ENCODE measurements at places on chromosomes 16 and 17.

DNA sequence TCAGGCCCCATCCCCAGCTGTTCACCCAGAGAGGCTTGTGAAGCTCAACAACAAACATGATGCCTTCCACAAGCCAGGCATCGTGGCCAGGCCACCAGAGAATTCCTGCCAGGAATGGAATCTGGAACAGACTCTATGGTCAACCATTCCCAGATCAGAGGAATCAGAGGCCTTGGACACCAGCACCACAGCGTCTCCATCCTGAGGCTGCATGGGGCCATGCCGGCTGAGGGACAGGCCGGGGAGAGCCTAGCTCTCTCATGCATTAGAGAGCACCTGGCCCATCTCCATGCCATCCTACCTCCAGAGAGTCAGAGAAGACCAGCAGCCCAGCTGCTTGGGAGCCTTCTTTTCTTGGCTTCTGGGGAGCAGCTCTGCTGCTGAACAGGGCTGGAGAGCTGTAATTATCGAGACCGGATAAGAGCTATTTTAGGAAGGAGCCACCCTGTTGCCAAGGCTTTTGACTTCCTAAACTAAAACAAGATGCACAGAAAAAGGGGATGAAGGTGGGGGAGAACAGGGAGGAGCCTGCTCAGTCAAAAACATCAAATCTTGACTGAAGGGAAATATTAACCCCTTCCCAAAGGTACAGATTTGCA lies 24.5 kb upstream of the MTMR4 start:
- no peak for DNase-seq

GRCh38 chr16:75068085-75069031 lies 48.2 kb downstream of the LDHD start:
- no peak for DNase-seq

DNA sequence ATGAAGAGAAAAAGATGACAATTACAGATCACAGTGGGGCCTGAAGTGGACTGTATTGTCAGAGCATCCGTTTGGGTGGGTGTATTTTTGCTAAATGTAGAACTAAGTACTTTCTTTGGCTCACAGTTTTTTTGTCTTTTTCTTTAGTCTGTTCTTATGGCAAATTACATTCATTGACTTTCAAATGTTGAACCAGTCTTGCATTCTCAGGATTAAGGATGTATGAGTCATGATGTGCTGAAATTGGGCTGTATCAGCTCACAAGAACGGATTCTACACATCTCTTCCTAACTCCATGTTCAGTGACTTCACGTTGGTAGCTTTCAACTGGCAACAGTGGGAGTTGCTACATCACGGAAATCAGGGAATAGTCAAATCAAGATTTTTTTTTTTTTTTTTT lies 66.5 kb downstream of the TEX2 start:
- no peak for DNase-seq

- DNase-seq = peak; percentile 65
Measured at GRCh38 chr17:67624886-67625656, 92.7 kb upstream of the NOL11 start.

DNA sequence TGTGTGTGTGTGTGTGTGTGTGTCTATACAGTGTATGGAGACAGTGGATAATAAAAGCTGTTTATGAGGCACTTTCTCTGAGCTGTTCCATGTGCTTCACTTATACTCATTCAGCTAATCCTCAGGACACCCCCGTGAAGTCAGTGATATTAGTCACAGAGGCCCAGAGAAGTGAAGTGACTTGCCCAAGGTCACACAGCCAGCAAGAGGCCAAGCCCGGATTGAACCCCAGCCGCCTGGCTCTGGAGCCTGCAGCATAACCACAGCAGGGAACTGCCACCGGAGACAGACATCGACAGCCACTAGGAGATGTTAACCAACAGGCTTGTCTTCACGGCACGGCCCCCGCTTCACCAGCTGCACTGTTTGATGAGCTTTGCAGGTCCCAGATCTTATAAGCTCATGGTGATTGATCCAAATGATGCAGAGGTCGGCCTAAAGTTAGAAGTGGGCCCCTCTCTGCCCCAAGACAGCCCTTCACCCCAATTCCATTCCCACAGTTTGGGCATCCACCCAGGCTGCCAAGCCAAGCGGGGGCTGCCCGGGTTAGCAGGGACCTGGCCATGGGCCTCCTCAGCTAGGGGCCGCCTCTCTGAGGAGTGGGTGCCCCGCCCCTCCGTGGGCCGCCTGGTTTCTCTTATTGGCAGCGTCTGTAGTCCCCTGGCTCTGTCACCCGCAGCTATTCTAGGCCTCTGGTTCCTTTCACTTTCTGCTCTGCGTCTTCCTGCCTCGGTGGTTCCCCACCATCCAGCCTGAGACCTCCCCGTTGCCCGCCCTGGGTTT lies 30.9 kb downstream of the SOCS1 start:
- no peak for DNase-seq

GRCh38 chr16:82629441-82630027 lies 2.8 kb downstream of the CDH13 start:
- DNase-seq = no peak

DNA sequence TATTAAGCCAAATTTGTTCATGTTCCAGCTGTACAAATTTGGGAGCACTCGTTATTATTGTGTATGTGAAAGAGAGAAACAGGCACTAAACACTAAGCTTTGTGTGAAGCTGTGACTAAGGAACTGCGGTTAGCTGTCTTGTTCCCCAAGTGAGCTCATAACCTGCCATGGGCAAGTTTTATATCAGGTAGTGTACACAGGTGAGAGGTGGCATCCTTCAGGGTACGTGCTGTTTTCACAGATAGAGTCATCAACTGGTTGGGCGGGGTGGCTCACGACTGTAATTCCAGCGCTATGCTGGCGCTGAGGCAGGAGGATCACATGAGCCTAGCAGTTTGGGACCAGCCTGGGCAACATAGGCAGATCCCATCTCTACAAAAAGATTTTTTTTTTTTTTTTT lies 2.8 kb downstream of the DNAJA3 start:
- DNase-seq = no peak

- no peak for DNase-seq
Measured at GRCh38 chr17:12853921-12854320, 64.6 kb downstream of the ARHGAP44 start.

DNA sequence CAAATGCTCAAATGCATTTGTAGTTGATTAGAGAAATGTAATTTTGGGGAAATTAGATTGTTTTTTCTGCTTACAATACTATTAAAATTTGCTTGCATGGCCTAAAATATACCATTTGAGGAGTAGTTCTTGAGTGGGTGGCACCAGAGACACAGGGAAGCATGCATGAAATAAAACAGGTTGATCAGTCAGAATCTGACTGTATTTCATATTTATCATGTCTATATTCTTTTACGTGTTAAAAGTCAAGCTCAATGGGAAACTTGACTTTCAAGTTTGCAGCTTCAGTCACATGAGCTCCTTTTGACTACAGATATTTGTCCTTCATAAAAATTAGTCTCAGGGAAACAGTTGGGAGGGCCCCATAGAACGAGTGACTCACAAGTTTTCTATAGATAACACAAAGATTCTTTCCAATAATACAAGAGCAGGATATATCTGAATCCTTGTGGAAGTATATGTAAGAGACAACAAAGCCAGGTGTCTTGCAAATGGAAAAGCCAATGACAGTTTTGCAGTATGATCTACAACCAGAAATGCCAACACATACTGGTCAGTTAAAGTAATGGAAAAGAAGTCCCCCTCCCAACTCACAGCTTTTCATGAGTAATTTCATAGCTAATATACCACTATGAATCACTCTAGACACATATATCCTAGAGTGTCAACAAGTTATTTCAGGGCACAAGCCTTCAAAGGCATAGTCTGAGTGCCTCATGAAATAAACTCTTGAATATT lies 42.2 kb upstream of the CORO6 start:
- no peak for DNase-seq

- no peak for DNase-seq
Measured at GRCh38 chr17:15886804-15887203, 58.1 kb upstream of the ADORA2B start.

GRCh38 chr17:42421136-42421506 lies 1.9 kb downstream of the CAVIN1 start:
- no peak for DNase-seq

DNA sequence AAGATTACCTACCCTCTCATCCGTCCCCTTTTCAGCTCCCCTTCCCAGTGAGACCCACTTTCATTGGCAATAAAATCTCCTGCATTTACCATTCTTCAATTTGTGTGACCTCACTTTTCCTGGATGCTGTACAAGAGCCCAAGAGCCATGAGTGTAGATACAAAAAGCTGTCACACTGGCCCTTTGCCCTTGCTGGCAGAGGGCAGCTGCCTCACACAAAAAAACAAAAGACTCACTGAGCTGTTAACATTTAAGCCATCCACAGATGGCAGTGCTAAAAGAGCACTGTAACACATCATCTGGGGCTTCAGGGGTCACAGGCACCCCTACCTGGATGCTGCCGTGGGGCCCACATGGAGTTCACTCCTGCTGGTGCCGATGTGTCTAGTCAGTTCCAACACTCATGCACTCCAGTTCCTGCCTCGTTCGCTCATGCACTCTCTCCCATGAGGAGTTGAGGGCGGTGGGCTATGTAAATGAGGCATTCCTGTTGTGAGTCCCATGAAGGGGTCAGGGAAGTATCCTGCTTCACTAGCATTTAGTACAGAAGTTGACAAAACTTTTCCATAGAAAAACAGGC lies 123.1 kb downstream of the CA10 start:
- DNase-seq = no peak

GRCh38 chr17:31488264-31488981 lies 96.9 kb downstream of the RAB11FIP4 start:
- DNase-seq = peak; percentile 25

- no peak for DNase-seq
Measured at GRCh38 chr16:4917117-4917516, 19.8 kb downstream of the PPL start.

- no peak for DNase-seq
Measured at GRCh38 chr16:73405851-73406250, 357.9 kb upstream of the ZFHX3 start.

DNA sequence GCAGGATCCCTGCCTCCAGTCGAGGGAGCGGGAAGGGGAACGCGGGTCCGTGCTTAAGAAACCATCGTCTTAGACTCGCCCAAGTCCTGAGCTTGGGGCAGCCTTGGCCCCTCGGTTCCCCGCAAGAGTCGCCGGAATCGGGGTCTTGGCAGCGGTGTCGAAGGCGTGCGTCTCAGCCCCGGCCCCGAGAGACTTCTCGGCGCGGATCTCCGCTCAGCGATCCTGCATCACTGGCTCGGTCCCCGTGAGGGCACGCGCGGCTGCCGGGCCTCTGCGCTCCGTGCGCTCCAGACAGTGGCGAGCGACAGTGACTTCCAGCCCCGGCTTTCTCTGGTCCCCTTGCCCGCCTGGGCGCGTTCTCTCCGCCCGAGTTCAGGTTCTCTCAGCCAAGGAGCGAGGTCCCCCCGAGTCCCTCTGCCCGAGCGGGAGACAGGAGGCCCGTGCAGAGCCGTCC lies 380 bp downstream of the HS3ST3A1 start:
- no peak for DNase-seq

GRCh38 chr16:10069374-10069773 lies 112.9 kb downstream of the GRIN2A start:
- DNase-seq = no peak

- DNase-seq = no peak
Measured at GRCh38 chr16:85592700-85593493, 20.2 kb upstream of the GSE1 start.

GRCh38 chr16:67443265-67443664 lies 12.3 kb downstream of the HSD11B2 start:
- DNase-seq = no peak

DNA sequence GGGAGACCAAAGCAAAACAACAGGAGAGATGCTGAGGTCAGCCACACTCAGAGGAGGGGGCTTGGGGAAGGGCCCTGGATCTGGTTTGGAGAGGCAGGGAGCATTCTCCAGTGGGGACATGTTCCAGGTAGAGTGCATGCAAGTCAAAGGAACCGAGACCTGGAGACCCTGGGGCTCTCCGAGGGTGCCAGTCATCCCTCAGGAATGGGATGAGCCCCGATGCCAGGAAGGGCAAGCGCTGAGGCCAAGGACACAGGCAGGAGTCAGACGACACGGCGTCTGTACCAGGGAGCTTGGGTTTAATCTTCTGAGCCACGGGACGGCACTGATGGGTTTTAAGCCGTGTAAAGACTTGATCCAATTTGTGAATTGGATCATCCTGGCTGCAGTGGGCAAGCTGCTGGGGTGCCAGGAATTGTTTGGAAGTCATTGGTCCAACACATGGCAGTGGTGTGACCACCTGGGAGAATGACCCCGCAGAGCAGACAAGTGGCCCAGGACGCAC lies 32.9 kb upstream of the ANKRD40CL start:
- DNase-seq = no peak

Measured in NCI-H2081 (cell line).